Forelimb muscle (tissue), 1 donor: ENCODE measurements at places on chromosomes 4 and X. TPM values are rescaled to one million over a fixed set of nuclear protein-coding genes. Genes with fewer than 3 reads are reported as not detected.

C4orf54 gene
- 111 TPM for polyA plus RNA-seq

KIT gene
- 8.4 TPM for polyA plus RNA-seq

NPNT gene
- 151 TPM for polyA plus RNA-seq

CT45A5 gene
- polyA plus RNA-seq, result 0.89 TPM

PDLIM5 gene
- polyA plus RNA-seq, result 303 TPM

LEF1 gene
- 6.7 TPM for polyA plus RNA-seq

AKAP4 gene
- polyA plus RNA-seq, result 0.80 TPM

TCP11X2 gene
- not detected for polyA plus RNA-seq

MAGEC3 gene
- 0.53 TPM for polyA plus RNA-seq

GPC3 gene
- polyA plus RNA-seq, result 288 TPM

WWC2 gene
- 18.3 TPM for polyA plus RNA-seq

MMRN1 gene
- polyA plus RNA-seq, result 4.8 TPM

PDLIM3 gene
- 616 TPM for polyA plus RNA-seq

NAT8L gene
- 4.3 TPM for polyA plus RNA-seq

DIPK2B gene
- 24.2 TPM for polyA plus RNA-seq

ESX1 gene
- polyA plus RNA-seq, result not detected

PDZD4 gene
- 2.4 TPM for polyA plus RNA-seq
